ENCODE measurements at places on chromosomes 4 and X. TPM values are rescaled to one million over a fixed set of nuclear protein-coding genes. Genes with fewer than 3 reads are reported as not detected.

Gene PLP1
- polyA plus RNA-seq = 86.2 TPM

Gene XG
- polyA plus RNA-seq = 4.6 TPM

DNA sequence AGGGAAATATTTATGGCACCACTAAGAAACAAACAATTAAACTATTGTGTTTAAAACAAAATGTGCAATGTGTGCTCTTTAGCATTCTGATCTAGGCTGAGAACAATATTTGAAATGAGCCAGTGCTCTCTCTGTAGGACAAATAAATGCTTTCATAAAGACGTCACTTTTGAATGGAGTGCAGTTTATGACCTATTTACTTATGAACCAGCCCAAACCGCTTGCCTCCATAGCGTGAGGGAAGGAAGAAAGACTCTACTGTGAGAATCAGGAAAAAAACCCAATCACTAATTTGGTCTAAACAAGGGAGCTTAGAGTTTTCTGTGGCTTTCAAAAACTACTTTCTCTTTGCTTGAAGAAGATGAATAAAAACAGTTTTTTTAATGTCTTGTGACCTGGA is 39.4 kb downstream of the SAT1 start:
- DNase-seq = no peak

DNA sequence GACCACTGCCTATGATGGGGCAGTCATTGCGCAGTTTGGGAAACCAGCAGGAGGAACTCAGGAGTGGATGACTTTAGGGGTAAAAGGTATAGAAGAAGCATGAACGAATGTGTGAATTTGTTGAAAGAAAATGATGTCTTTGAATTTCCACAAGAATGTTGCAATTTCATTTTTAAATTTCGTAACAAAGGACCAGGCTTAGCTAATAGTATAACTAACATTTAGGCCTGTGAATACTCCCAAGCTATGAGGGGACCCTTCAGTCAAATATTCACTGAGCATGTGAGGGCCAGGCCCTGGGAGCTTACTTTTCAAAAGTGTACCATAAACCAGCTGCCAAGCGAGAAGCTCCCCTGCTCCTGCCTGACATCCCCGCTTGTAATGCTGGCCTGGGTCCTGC is 5.3 kb downstream of the MPC1L start:
- DNase-seq = no peak

Gene EMCN
- 43.3 TPM for polyA plus RNA-seq

Gene CXorf49
- polyA plus RNA-seq = not detected

GRCh38 chr4:42646999-42647541 is 9.8 kb downstream of the ATP8A1 start:
- DNase-seq = no peak

Gene BEND2
- polyA plus RNA-seq = not detected

DNA sequence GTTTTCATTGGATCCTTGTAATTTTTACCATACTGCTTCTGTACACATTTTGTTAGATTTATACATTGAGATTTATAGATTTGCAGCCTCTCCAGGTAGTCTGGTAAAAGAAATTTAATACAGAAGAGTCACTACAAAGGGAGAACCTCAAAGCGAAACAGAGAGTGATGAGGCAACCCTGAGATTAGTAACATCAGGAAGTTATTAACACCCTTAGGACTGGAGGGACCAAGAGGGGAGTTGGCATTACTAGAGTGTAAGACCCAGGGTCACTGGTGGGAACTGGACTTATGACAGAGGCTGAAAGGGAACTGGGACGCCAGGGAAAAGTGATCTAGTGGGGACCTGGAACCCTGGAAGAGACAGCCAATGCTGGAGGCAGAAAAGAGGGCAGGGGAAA is 20.6 kb upstream of the MAML3 start:
- no peak for DNase-seq

- no peak for DNase-seq
Measured at GRCh38 chr4:109675181-109675580, 28.1 kb downstream of the CASP6 start.

Gene FAM47A
- polyA plus RNA-seq = not detected

- no peak for DNase-seq
Measured at GRCh38 chr4:112647785-112648184, 10.8 kb downstream of the LARP7 start.

DNA sequence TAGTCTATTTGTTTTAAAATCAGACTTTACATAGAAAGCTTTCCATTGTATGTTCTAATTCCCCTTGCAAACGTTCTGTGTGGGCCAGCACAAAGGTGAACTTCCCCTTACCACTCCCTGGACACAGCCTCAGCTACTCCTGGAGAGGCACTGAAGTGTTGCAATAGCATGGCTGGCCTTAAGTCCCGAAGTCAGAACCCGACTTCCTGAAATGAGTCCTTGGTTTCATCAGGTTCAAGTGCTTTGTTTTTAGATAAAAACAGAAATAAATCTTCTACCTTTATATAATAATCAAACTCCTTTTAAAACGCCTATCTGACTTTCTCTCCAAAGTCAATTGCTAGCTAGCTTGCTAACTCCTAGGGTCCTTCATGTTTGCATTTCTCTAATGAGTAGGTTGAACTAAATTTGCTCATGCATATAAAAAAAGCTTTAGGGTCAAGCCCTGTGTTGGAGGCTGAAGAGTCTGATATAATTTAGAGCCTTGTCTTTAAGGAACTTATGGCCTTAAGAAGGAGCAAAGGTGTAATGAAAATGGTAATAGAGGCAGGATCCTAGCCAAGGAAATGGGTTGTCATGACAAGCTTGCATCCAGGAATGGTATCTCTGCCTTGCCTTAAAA is 9.0 kb downstream of the BMP3 start:
- DNase-seq = no peak

DNA sequence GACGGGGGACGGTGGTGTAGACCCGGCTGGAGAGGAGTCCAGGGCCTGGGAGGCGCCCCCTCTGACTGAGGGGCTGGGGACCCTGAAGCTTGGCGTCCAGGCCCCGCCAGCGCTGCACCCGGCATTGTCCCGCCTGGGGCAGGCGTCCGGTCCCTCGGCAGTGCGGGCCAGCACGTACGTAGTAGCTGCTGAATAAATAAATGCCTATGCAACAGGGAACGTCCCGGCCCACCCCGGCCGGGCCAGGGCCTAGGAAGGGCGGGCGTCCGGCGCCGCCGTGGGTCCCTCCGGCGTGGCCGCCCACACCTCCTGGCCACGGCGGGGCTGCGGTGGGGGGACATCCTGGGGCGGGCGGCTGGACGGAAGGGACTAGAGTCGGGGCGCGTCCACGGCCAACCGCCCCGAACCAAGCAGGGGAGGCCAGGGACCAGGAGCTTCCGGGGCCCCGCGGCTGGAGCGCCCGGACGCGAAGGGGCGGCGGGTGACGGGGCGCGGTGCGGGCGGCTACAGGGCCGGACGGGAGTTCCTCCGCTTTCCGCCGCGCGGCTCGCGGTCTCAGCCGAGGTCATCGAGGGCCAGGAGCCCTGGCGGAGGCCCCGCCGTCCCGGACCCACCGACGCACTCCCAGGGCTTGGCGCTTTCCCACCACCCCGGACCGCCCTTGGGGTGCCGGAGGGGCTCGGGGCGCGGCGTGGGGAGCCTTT is 886 bp upstream of the WWC2 start:
- DNase-seq = no peak

- DNase-seq = no peak
Measured at GRCh38 chr4:145861336-145862318, 77.0 kb downstream of the ZNF827 start.

Measured in muscle of arm (tissue), 14 donors.